RPMI7951 (cell line): ENCODE measurements at places on chromosomes 6 and 20. TPM values are rescaled to one million over a fixed set of nuclear protein-coding genes. Genes with fewer than 3 reads are reported as not detected.
A peak's percentile ranks its signal among the peaks of the same experiment; 100 is the strongest.

The NCOA7 gene
- total RNA-seq: 12.8 and 17.9 TPM in 2 replicates

The EEF1E1 gene
- total RNA-seq: 185 and 229 TPM in 2 replicates

The PIGT gene
- 196 and 220 TPM in 2 replicates for total RNA-seq

The EDEM2 gene
- total RNA-seq: 53.1 and 61.4 TPM in 2 replicates

The TFEB gene
- total RNA-seq: 11.7 and 11.8 TPM in 2 replicates

The ARFGAP1 gene
- total RNA-seq: 29.0 and 35.7 TPM in 2 replicates

The GATA5 gene
- total RNA-seq: not detected in 2 replicates

The PSMB9 gene
- 174 and 201 TPM in 2 replicates for total RNA-seq

DNA sequence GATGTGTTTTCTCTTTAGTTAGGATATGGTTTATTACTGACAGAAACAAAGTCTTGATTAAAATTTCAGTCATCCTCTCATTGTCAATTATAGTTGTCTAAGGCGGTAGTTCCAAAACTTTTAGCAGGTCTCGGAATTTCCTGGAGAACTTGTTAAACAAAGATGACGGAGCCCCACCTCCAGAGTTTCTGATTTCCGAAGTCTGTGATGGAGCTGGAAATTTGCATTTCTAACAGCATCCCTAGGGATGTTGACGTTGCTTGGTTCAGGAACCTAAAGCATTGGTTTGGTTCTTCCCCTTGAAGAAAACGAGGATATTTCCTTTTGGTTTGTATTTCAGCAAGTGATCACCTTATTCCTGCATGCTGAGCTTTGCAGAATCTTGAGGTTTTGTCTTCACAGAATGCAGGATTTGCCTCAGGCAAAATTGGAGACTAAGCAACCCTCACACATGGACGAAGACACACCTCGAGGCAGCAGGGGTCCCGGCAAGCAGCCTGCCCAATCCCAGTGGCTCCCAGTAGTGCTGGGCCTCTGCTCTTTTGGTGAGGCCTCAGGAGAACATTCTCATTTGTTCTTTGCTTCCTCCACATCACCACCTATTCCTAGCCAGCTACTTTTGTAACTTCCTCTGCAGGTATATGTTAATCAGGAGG, 187.1 kb upstream of the PHACTR1 start:
- DNase-seq: peak; percentile 47

DNA sequence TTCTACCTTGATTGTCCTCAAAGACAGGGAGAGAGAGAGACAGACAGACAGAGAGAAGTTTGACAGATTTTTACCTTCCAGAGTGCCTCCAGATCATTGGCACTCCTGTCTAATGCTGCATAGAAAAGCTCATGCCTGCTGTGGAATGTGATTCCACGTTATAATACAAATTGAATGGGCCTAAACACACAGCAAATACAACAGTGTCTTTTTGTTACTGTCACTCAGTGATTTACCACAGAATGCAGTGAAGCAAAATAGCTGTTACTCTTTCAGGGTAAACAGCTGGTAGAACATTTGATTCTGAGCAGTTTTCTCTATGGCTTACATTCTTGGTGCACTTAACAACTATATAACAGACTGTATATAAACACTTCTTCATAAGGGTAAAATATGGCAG, 558.7 kb downstream of the LMBRD1 start:
- DNase-seq: no peak

GRCh38 chr6:109260701-109261100, 121.6 kb downstream of the CD164 start:
- DNase-seq: no peak
